B cell (primary cell): ENCODE measurements at places on chromosomes 2 and 18. TPM values are rescaled to one million over a fixed set of nuclear protein-coding genes. Genes with fewer than 3 reads are reported as not detected.

CHRND gene
- not detected in 2 replicates for polyA plus RNA-seq

SKA1 gene
- polyA plus RNA-seq = 0.28 and 0.82 TPM in 2 replicates

NDC80 gene
- 1.3 and 1.7 TPM in 2 replicates for polyA plus RNA-seq

PJVK gene
- polyA plus RNA-seq = 2.3 and 2.6 TPM in 2 replicates

COL6A3 gene
- 0.01 and 0.03 TPM in 2 replicates for polyA plus RNA-seq

GALNT5 gene
- not detected in 2 replicates for polyA plus RNA-seq

RFTN2 gene
- polyA plus RNA-seq = not detected in 2 replicates

PRKCE gene
- 23.6 and 23.7 TPM in 2 replicates for polyA plus RNA-seq

LRP2 gene
- not detected in 2 replicates for polyA plus RNA-seq

GPR35 gene
- polyA plus RNA-seq = 9.6 and 14.0 TPM in 2 replicates

SPC25 gene
- polyA plus RNA-seq = 0.12 and 0.16 TPM in 2 replicates

ALK gene
- polyA plus RNA-seq = not detected in 2 replicates

PTPRM gene
- 0.32 and 0.89 TPM in 2 replicates for polyA plus RNA-seq

BIRC6 gene
- polyA plus RNA-seq = 36.6 and 41.7 TPM in 2 replicates

FOXI3 gene
- polyA plus RNA-seq = not detected in 2 replicates

RTP5 gene
- polyA plus RNA-seq = 0.30 TPM in 1 of 2 replicates, not detected in the other

TMEM247 gene
- polyA plus RNA-seq = not detected in 2 replicates

HOXD10 gene
- not detected in 2 replicates for polyA plus RNA-seq

UGT1A1 gene
- polyA plus RNA-seq = not detected in 2 replicates

CCDC148 gene
- not detected in 2 replicates for polyA plus RNA-seq

SIX3 gene
- polyA plus RNA-seq = not detected in 2 replicates

ITPRIPL1 gene
- polyA plus RNA-seq = 1.8 and 2.6 TPM in 2 replicates

CYRIA gene
- 16.2 and 16.8 TPM in 2 replicates for polyA plus RNA-seq

SCG2 gene
- 0.12 TPM in 1 of 2 replicates, not detected in the other for polyA plus RNA-seq

DES gene
- not detected in 2 replicates for polyA plus RNA-seq

ANTXR1 gene
- polyA plus RNA-seq = not detected in 2 replicates

NTSR2 gene
- polyA plus RNA-seq = not detected in 2 replicates

VRK2 gene
- 10.2 and 13.6 TPM in 2 replicates for polyA plus RNA-seq
